ENCODE measurements at places on chromosomes 11 and 22.

DNA sequence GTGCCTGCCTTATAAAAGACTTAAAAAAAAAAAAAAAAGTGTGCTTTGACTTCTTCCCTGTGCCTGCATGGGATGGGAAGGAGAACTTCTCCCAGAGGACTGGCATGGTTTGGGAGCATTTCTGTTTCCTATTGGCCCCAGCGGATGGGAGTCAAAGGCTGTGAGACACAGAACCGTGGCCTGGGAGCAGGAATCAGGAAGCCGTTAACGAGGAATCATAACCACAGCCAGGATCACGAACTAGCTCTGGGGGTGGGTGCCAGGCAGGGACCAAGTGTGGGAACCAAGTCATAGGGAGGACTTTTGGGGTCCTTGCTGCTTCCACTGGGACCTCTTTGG is 526 bp downstream of the C1QTNF6 start:
- no peak for DNase-seq

- no peak for DNase-seq
Measured at GRCh38 chr11:76408171-76408965, 27.2 kb downstream of the GVQW3 start.

DNA sequence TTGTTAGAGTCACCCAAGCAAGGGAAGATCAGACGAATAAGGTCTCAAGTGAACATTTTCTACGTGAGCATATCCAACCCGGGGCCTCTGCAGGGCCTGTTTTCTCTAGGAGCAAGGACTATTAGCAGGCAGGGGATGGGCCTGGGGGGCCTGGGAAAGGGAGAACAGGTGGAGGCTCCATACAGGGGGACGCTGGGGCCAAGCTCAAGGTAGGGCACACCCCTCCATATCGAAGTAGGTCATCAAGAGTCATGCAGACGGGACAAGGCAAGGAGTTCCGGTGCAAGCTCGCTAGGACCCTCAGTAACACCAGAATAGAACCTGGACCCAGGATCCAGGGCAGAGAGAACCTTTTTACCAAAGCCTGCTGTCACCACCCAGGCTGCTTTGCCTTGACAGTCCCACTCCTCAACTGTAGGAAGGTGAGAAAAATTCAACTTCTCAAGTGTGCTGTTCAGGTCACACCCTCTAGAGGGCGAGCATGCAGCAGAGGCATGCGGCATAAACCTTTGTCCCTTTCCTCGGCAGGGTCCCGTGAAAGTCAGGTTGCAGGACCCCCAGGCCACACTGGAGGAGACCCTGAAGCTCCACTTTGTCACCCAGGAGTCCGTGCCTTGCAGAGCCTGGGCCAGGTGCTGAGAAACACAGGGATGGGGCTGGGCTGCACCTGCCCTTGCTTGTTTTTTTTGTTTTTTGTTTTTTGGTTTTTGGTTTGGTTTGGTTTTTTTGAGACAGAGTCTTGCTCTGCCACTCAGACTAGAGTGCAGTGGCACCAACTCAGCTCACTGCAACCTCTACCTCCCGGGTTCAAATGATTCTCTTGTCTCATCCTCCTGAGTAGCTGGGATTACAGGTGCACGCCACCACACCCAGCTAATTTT is 8.6 kb upstream of the APOBEC3B start:
- DNase-seq, result peak; percentile 7

DNA sequence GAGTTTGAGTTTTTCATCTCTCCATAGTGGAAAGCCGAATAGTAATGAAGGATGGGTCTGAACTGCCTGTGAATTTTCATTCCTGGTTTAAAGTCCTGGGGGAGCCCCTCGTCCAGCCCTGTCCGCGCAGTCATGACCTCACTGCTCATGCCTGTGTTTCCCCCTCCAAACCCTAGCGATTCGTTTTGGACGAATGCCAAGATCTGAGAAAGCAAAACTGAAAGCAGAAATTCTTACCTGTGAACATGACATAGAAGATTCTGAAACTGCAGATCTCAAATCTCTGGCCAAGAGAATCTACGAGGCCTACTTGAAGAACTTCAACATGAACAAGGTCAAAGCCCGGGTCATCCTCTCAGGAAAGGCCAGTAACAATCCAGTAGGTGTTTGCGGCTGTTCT is 30.5 kb downstream of the CDPF1 start:
- no peak for DNase-seq

DNA sequence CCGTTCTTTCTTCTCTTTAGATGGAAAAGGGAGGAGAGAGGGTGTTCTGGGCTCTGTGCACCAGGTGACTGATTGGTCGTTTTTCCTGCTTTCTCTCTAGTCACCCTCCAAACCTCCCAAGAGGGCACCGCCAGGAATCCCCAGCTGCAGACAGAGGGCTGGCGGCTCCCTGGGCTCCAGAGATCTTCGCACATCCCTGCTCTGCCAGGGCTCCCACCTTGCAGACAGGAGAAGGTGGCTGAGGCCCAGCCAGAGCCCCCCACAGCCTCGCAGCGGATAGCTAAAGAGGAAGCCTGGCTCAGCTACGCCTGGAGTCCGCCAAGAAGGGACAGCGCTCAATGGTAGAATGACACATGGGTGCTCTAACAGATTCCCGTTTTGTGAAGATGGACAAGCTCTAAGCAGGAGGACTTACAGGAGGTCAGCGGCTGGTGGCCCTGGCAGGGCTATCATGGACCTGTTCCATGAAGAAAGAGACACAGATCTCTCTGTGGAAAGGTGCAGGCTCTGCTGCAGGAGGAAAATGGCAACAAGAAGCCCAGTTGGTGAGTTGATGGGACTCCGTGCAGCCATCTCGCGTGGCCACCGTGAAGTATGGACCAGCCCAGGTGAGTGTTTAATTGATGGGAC is 976.9 kb downstream of the BRD1 start:
- no peak for DNase-seq

- DNase-seq, result no peak
Measured at GRCh38 chr11:24271798-24272197, 225.1 kb upstream of the LUZP2 start.

DNA sequence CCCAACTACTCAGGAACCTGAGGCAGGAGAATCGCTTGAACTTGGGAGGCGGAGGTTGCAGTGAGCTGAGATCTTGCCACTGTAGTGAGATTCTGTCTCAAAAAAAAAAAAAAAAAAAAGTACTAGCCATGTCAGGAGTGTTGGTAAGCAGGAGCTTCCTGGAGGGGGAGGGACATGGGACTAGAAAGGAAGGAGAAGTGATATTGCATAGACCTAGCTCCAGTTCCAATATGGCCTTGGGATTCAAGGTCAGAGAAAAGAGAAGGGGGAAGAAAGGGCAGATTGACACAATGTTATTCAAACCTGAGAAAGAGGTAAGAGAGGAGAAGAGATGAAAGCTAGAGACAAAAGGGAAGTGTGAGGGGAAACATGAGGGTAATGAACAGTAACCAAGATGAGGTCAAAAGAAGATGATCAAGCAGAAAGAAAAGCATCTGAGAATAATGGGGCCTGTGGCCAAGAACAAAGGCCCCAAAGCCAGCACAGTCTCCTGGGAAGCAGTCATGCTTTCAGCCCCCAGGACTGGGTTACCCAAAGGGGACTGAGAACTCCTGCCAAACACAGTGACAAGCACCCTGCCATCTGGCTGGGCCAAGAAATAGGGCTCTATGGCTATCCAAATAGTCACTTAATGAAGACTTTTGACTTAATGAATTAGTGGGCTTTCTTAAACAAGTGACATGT is 51.7 kb upstream of the FTH1 start:
- no peak for DNase-seq

DNA sequence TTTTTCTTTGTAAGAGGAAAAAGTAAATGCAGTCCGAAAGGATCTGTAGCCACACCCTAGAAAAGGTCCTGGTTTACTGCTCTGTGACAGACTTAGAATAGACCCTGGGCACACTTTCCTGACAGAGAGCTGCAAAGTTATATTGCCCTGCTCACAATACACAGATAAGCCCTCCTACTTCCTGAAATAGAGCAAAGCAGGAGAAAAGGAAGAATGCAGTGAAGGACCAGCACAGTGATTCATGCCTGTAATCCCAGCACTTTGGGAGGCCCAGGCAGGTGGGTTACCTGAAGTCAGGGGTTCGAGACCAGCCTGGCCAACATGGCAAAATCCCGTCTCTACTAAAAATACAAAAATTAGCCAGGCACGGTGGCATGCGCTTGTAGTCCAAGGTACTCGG is 2.2 kb downstream of the CYB561A3 start:
- DNase-seq, result no peak

DNA sequence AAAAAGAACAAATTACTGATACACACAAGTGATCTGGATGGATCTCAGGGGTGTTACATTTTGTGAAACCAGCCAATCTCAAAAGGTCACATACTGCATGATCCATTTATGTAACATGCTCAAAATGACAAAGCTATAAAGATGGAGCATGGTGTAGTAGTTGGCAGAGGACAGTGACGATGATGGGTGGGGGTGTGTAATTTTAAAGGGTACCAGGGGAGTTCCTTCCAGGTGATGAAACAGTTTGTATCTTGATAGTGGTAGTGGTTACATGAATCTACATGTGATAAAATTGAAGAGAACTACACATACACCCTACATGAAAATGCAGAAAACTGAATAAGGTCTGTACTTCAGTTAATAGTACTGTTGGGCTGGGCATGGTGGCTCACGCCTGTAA is 17.1 kb downstream of the TMEM184B start:
- DNase-seq, result no peak

DNA sequence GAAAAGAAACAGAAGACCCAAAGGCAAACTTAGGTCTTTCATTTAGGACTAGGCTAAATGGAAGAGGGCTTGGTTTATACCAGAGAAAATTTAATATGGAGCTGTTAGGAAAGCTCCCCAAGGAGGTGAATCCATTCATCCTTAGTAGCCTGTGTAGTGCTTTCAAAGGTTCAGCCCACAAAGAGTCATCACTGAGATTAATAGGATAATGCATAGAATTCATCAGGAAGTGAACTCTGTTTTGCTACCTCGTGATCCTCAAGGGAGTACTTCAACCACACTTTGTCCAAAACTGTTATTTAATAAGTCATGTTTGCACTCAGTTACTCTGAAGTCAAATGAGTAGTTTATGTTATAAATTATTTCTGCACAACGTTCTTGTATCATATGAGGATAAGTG is 43.3 kb upstream of the MMP7 start:
- no peak for DNase-seq

GRCh38 chr22:21013657-21014201 is 1.2 kb upstream of the P2RX6 start:
- no peak for DNase-seq

GRCh38 chr11:64711138-64711955 is 11.7 kb downstream of the NRXN2 start:
- no peak for DNase-seq

GRCh38 chr11:11043721-11044120 is 185.9 kb upstream of the ZBED5 start:
- DNase-seq, result no peak

GRCh38 chr11:1564535-1565172 is 7.4 kb downstream of the DUSP8 start:
- DNase-seq, result no peak

GRCh38 chr11:70667767-70668166 is 269.4 kb downstream of the CTTN start:
- DNase-seq, result no peak

DNA sequence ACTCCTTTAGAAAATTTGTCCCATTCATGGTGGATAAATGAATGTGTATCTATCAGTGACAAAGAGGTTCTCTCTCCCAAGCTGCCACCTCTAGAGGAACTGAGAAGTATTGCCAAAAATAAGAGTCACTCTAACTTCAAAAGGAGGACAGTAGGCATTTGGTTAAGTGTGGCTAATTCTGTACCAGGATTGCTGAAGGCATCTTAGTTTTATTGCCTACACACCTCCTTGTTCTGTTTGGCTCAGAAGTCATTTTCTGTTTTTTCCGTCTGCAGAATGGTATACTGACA is 189.0 kb upstream of the MPPED2 start:
- no peak for DNase-seq

DNA sequence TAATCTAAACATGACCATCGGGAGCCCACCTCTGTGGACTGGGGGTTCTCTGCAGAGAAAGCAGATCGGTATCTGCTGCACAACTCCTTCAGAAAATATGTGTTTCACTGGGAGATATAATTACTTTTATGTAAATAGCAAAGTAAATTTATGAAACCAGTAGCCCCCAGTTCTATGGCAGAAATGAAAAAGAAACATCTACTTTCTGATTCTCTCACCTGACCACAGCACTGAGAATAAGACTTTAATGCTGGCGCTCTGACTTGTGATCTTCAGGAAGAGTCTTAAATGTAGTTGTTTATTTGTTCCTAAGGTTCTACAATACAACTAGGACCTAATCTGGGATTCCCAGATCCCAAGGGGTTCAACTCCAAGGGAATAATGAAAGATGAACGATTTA is 518.0 kb downstream of the DLG2 start:
- no peak for DNase-seq

- no peak for DNase-seq
Measured at GRCh38 chr11:64875369-64876228, 2.8 kb downstream of the EHD1 start.

DNA sequence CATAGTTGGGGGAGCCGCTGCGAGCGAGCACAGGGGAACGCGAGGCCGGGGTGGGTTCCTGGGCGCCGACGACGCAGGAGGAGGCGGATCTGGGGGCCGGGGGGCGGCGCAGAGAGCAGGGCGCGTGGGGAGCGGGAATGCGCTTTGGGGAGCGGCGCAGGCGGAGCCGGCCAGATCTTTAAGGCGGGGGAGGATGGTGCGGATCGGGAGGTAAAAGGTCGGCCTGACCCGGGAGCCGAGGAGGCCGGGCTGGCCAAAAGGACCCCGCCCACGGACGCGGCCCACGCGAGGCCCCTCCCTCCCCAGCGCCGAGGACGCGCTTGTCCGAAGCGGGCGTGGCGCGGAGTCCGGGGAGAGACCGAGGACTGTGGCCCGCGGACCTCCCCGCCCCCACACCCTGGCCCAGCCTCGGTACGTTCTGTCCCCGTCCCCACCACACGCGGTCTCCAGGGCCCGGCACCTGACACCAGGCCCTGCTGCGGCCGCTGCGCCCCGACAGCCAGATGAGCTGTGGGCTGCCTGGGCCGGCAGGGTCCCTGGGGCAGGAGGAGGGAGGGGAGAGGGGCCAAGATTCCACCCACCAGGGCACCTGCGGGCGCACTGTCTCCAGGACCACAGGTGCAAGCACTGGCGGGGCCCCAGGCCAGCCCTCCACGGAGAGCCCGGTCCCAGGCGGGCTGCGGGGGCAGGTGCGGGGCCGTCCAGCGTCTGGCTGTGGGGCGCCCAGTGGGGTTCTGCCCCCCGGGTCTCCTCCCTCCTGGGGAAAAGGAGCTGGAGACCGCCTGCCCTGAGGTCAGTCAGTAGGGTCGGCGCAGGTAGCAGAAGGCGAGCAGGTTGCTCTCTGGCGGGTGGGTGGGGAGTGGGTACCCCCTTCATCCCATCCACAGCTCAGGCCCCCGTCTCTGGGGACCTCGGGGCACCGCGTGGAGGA is 10.9 kb downstream of the PIM3 start:
- no peak for DNase-seq

DNA sequence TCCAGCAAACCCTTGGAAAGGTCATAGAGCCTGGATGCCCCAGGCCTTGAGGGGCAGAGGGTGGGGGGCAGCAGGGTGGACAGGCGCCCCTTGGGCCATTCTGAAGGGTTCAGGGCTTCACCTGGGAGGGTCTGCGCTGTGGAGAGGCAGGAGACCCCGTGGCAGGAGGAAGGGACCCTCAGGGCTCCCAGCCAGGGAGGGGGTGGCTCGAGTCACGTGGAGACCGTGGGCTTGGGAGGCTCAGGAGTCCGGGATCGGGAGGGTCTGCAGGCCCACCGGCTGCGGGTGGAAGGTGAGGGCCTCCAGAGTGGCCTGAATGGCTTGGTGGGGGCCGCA is 48.5 kb upstream of the A4GALT start:
- no peak for DNase-seq

- DNase-seq, result no peak
Measured at GRCh38 chr11:117950301-117950700, 21.1 kb upstream of the TMPRSS13 start.

Measured in NCI-H748 treated with DMSO at 0.1 percent for 48 hours (cell line).